Stimulated activated CD4-positive, alpha-beta T cell treated with anti-CD3 and anti-CD28 coated beads, TNF-alpha, amount 100 ng/mL, for 48 hours (primary cell): ENCODE measurements at places on chromosomes 16 and 17.

GRCh38 chr17:66365903-66366302 is 63.5 kb downstream of the PRKCA start:
- no peak for DNase-seq

DNA sequence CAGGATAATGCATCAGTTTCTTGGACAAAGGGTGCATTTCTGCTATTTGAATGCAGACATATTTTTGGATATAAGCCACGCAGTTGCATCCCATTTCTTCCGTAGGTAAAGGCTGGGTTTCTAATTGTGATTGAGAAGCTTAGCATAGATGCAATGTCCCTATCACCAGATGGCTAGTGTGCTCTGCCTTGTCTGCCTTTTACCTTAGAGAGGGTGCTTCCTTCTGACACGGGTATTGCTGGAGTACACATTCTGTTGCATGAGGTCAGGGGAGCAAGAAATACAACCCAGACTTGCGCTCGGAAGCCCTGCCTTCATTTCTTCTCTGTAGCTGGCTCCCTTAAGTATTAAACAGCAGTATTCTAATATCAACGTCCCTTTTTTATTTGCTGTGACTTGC is 337.4 kb downstream of the WWOX start:
- no peak for DNase-seq

GRCh38 chr17:7147772-7148171 is 31.4 kb downstream of the ASGR1 start:
- DNase-seq = no peak

- no peak for DNase-seq
Measured at GRCh38 chr17:43176119-43176570, 5.1 kb downstream of the NBR1 start.

GRCh38 chr17:40484285-40484972 is 17.0 kb downstream of the TNS4 start:
- DNase-seq = no peak

GRCh38 chr17:69222707-69223258 is 5.8 kb downstream of the ABCA10 start:
- DNase-seq = no peak

GRCh38 chr17:69300222-69300621 is 26.7 kb downstream of the ABCA5 start:
- DNase-seq = no peak

- no peak for DNase-seq
Measured at GRCh38 chr17:12665263-12666210, at the start of gene MYOCD. Gene MYOCD, plus strand, starts transcription at chr17:12665890. Its CDS starts 299 bp downstream, at chr17:12666189.

GRCh38 chr17:83173914-83174361 is 94.5 kb downstream of the METRNL start:
- no peak for DNase-seq

DNA sequence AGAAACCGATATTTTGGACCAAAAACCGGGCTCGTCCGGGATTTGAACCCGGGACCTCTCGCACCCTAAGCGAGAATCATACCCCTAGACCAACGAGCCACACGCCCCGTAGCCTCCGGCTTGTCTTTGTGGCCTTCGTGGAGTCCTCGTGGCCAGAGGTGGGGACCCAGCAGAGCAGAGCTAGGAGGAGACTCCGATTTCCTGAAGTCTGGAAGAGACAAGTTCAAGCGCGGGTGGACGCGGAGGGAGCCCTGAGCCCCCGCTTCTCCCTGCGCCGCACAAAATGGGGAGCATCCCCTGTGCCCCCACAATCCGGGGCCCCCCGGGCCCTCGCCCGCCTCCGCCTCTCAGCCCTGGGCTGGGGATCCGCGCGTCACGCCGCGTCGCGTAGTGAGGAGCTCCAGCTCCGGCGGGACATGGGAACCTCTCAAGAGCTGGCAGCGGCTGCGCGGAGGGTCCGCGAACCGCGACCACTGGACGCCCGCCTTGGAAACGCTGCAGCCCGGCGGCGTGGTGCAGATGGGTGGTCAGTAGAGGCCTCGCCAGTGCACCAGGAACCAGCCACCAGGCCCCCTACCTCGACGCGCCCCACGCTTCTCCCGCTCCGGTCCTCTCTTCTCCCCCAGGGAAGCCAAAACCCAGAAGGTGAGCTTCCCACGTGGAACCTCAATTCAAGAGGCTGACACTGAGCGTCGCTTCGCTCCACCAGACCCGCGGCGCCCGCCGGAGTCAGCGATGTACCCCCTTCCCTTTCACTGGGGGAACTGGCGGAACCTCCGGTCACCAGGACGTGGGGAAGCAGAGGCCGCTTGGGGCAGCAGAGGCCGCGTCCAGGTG is 5.2 kb upstream of the OR1F1 start:
- no peak for DNase-seq
